ENCODE measurements at places on chromosomes 3 and 15.

DNA sequence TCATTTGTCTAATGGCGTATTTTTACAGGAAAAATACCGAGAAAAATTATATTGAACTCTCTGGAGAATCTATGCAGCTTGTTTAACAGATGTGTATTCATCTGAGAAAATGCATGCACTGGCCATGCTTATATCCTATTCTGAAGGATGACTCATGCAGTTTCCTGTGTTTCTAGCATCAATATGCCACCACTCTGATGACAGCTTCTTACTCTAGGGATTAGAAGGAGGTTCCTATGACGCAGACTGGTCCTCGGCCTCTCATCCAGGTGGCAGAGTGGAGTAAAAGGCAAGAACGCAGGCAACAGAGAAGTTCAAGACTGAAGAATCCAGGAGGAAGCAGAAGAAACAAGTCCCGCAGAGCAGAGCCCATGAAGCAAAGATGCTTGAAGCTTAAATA is 910.0 kb upstream of the ROBO1 start:
- DNase-seq, result no peak

DNA sequence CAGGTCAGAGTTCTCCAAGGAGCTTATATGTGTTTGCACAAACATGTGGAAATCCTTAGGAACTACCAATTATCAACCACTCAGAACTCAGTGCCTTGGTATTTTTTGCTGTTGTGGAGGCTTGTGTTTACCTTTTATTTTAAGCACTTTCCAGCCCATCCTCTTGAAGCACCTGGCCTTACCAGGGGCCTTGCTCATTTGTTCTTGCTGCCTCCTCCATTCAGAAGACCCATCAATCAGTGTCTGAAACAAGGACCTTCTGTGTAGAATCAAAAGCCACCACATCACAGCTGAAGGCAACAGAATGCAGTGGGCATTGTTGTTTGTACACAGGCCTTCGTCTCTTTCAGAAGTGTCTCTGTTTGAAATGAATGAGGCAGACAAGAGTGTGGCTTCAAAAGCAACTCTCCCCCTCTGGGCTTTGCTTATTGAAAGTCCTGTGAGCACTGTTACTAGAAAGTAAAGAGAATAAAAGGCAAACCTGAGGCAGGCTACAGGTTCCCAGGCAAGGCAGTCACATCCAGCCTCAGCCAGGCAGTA is 24.5 kb upstream of the LIPC start:
- no peak for DNase-seq

DNA sequence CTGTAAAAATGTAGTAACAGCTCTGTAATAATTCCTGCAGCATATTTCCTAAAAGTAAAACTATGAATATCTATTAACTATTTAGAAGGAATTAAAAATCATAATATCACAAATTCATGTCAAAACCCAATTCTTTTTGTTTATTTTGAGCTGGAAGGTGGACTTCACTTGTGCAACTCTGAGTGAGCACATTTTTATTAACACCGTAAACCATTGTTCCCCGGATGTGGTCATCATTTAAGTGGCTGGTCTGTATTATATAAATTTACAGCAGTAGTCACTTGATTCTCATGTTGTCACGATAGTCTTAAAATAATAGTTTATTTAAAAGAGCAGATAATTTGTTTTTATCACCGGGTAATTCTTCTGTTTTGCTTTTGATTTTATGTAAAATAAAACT is 43.0 kb upstream of the UTS2B start:
- DNase-seq, result no peak

DNA sequence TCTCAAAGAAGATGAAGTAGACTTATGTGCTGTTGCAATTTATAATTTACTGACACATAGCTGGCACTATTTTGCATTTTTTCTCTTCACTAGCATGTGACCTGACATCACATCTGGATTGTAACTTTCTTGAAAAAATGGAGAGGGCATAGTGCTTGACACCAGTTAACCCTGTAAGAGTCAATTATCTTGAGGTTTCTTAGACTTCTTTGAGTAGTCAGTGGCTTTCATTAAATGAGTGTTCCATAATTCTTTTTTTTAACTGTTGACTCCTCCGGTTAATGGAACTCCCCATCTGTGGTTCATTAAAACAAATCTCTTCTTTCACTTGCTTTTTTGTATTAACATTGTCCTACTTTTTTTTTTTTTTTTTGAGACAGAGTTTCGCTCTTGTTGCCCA is 16.9 kb upstream of the PRKCI start:
- DNase-seq, result no peak

DNA sequence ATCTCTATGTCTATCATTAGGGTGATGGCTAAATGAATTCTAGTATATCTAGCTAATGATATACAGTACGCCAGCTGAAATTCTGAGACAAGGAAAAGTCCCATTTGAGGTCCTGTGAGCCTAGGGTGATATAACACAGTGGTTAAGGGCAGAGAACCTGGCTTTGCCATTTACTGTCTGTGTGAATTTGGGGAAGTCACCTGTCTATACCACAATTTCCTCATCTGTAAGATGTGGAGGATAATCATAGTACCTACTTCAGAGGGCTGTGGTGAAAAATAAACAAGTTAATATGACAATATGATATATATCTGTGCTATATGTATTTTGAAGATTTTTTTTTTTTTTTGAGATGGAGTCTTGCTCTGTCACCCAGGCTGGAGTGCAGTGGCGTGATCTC is 9.8 kb upstream of the ANKDD1A start:
- no peak for DNase-seq

DNA sequence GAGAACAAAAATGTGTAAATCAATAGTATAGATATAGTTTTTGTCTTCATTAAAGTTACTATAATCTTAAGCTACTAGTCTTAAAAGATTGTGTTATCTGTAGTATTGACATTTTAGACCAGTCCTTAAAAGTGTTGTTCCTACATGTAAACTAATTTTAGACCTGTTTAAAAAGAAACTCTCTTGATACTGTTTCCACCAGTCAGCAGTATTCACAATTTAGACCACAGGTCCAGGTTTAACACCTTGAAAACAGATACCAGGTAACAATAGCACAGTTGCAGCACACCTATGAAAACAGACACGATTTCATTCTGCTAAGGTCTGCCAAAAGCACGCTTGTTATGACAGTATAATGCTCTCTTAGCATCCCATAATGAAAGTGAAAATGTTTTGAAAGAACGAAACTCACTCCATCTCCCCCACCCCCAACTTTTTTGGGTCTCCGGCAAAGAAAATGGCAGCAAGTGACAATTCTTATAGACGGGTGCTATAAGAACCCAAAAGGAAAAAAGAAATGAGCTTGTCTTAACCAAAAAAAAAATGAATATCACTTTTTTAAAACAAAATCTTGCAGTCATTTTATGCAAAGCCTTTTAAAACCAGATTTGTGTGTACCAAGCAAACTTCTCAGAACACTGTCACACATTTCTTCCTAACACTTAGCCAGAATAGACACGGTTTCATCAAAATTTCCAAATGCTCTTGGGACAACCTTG is 1.6 kb downstream of the EIF4E3 start:
- DNase-seq, result no peak

DNA sequence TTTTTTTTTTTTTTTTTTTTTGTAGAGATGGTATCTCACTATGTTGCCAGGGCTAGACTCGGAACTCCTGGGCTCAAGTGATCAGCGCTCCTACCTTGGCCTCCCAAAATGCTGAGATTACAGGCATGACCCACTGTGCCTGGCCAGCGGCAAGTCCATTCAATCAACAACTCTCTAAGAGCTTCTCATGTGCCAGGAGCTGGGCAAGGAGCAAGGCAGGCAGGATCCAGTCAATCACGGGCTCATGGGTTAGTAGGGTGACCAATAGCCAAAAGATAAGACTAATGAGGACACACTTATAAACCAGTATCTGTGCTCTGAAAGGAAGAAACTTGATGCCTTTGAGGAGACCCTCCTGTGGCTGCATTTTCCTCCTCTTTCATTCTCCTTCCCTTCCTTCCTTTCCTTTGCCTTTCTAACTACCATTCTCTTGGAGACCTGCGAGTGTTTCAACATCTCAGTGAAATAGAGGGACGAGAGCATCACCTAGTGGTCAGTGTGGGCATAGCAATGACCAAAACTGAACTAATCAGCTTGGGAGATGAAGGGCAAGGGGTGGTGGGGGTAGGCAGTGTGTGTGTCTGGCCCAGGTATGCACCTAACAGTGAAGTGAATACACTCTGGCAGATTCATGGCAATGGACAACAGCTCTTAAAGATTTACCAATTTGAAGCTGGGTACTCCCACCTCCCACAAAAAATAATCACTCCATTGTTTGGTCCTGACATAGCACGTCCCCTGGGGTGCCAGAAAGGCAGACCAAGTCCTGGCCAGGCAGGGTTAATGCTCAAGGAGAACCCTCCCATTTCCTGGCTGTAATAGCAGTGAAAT is 6.3 kb downstream of the RPP25 start:
- DNase-seq, result peak; percentile 71

GRCh38 chr15:77749998-77750540 is 117.4 kb upstream of the LINGO1 start:
- DNase-seq, result no peak

DNA sequence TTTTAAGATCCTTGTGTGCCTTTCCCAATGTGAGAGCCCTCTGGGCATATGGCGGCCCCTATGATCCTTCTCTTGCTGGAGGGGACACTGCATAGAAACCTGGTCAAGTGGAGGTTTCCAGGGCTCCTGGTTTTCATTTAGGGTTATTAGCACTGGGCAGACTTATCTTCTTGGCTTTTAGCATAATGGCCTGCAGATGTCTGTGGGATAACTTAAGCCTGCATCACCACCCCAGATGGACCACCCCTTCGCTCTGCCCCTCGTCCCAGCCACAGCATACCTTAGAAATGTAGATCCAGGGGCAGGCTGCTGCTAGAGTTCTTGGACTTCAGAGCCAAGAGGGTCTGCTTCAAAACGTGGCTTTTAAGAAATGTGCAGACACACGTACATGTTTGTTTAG is 340.3 kb upstream of the CTDSPL start:
- DNase-seq, result no peak

GRCh38 chr3:153652076-153652475 is 469.1 kb upstream of the ARHGEF26 start:
- DNase-seq, result no peak

- DNase-seq, result no peak
These were observed 8.2 kb upstream of the C3orf38 start for GRCh38 chr3:88141458-88142083.

- DNase-seq, result peak; percentile 2
These were observed 426.5 kb upstream of the RASGRP1 start for GRCh38 chr15:38991126-38991525.

- no peak for DNase-seq
These were observed 550.4 kb upstream of the ARPP21 start for GRCh38 chr3:35088943-35089342.

GRCh38 chr15:43950531-43950930 is 123.7 kb downstream of the WDR76 start:
- DNase-seq, result no peak

- DNase-seq, result no peak
These were observed 21.3 kb downstream of the RTF1 start for GRCh38 chr15:41438206-41438605.

DNA sequence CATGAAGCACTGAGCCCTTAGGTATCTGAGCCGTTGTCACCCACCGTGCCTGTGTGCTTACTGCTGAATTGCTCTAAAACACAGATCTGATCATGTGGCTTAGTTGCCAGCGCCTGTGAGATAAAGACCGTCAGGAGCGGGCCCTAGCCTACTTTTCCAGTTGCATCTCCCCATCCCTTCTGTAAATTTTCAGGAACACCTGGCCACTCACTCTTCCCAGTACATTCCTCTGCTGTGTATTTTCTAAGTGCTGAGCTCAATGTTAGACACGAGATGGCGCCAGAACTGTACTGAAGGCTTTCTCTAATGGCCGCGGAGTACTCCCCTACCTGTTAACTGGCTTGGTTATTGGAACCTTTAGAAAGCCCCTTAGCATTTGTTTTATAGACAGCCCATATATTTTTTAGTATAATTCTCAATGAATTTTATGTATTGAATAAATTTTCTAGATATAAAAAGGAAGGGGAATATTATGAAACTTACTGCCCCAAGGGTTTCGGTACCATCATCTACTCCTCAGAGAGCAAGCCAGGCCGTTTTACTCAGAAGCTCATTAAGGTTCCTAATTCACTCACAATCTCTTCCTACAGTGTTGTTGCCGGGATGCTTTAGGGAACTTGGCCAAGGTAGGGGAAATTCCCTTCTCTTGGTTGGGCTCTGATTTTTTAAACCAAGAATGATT is 16.7 kb upstream of the WNT7A start:
- DNase-seq, result peak; percentile 17

DNA sequence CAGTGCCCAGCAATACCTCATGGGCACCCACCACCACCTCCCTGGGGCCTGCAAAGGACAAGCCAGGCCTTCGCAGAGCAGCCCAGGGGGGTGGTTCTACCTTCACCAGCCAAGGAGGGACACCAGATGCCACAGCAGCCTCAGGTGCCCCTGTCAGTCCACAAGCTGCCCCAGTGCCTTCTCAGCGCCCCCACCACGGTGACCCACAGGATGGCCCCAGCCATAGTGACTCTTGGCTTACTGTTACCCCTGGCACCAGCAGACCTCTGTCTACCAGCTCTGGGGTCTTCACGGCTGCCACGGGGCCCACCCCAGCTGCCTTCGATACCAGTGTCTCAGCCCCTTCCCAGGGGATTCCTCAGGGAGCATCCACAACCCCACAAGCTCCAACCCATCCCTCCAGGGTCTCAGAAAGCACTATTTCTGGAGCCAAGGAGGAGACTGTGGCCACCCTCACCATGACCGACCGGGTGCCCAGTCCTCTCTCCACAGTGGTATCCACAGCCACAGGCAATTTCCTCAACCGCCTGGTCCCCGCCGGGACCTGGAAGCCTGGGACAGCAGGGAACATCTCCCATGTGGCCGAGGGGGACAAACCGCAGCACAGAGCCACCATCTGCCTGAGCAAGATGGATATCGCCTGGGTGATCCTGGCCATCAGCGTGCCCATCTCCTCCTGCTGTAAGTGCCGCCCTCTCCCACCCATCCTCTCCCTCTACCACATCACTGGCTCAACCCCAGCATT is 19.2 kb upstream of the BFSP2 start:
- no peak for DNase-seq

DNA sequence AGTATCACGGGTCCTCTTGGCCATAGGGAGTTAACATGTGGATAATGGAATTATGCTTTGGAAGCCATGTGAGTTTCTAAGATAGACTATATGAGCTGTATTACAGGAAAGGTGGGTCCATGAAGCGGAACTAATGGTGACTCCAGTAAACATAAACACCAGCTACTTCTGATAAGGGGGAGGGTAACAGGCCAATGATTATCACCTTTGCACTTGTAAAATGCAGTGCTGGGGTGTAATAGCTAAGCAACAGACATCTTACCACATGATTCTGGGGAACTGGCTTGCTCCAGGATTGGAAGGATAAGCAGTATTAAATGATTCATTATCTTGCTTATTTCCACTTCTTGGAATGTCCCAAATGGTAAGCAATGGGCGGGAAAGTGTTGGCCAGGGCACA is 61.4 kb upstream of the CD47 start:
- DNase-seq, result no peak

- DNase-seq, result no peak
These were observed 193.8 kb upstream of the GOLIM4 start for GRCh38 chr3:168289471-168290008.

Measured in NCI-H2081 (cell line).